ENCODE measurements at places on chromosomes 7 and 10.

GRCh38 chr10:83164156-83164555, 975.2 kb upstream of the GHITM start:
- no peak for DNase-seq

GRCh38 chr10:100969187-100970075, at the start of gene SEMA4G:
TSS of gene SEMA4G (plus strand) at chr10:100969504. CDS start at chr10:100972913, 3,409 bp downstream.
- DNase-seq: peak; percentile 42

DNA sequence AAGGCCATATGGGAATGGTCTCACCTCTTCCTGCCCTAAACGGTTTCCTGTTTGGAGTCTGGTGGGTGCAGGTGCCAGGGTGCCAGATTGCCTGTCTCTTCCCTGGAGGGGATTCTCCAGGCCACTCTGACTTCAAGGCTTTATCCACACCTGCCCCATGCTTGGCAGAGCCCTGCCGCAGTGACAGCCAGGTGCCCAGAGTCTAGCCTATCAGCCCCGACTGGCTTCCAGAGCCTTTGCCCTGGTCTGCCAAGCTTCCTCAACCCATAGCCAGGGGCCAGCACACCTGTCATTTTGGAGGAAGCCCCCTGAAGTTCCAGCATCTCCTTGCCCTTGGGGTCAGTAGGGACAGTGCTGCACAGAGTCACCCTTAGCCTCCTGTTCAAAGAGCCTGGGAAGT, 21.6 kb downstream of the TBATA start:
- DNase-seq: no peak

GRCh38 chr10:99394256-99394655, 36.2 kb downstream of the GOT1 start:
- no peak for DNase-seq

GRCh38 chr7:73638911-73639310, 14.6 kb upstream of the MLXIPL start:
- no peak for DNase-seq

DNA sequence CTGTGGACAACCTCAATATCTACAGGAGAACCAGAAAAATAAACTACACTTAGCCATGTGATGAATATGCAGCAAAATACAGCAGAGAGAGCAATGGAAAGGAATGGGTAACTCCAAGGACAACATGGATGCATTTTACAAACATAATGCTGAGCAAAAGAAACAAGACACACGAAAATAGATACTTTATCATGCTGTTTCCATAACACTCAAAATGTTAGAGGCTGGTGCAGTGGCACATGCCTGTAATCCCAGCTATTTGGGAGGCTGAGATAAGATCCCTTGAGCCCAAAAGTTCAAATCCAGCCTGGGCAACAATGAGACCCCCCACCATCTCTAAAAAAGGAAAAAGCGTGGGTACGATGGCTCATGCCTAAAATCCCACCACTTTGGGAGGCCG, 8.3 kb downstream of the BCL7B start:
- DNase-seq: no peak

GRCh38 chr10:70183304-70183703, 13.0 kb upstream of the SAR1A start:
- DNase-seq: no peak

- DNase-seq: no peak
Observed at GRCh38 chr7:99844328-99844727, 16.5 kb downstream of the CYP3A43 start.

DNA sequence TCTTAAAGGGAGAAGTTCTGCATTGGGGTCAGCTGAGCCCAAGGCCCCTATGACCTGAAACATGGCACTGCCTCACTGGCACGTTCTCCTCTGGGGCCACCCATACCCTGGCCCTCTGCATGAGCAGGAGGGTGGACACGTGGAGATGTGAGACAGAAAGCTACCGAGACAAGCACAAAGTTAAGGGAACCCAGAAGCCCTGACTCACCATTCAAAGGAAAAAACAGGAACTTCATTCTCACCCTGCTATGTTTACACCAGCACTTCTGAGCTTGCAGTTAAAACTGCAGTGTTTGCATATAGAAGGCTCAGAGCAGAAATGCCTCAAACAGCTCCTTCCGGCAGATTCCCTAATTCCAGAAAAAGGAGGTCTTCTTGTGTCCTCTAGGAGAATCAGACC, 41.7 kb downstream of the DENND11 start:
- DNase-seq: no peak

GRCh38 chr10:91420868-91421267, 10.7 kb downstream of the HECTD2 start:
- DNase-seq: no peak

- DNase-seq: no peak
Observed at GRCh38 chr10:102111276-102111675, 8.9 kb downstream of the LDB1 start.

GRCh38 chr10:96598846-96599245, 12.0 kb upstream of the TM9SF3 start:
- DNase-seq: no peak

GRCh38 chr10:94005050-94005449, 11.3 kb downstream of the PLCE1 start:
- no peak for DNase-seq

DNA sequence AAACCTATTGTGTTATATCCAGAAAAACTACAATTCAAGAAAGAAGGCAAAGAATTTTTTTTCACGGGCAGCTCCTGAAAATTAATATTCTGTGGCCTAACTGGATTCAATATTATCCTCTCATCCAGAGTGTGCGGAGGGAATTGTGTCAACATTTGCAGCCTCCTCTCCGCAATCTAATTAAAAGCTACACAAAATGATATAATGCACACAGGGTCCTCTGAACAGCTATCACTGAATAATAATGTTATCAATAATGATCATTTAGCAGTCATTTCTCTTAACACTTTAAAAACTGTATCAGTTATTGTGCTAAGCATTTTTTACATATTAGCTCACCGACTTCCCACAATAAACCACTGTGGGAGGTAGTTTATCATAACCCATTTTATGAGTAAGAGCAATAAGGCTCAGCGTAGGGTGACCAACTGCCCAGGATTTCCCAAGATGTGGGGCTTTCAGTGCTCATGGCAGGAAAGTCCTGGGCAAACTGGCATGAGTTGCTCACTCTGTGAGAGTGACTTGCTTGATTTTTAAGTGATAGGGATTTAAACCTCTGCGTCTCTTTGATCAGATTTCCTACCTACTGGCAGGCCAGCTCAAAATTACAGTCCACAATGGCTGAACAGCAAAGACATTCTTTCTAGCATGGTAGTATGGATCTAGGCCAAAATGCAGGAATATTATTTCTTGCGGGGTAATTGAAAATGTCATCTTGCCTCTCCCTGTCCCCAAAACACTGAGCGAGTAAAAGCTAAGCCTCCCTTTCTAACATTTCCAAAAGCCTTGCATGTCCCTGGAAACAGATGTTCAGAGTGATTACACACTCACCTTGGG, 65.7 kb downstream of the AOAH start:
- no peak for DNase-seq

GRCh38 chr10:100650693-100651092, 94.7 kb upstream of the PAX2 start:
- DNase-seq: no peak

GRCh38 chr7:7862393-7862792, 106.2 kb upstream of the GLCCI1 start:
- no peak for DNase-seq

GRCh38 chr10:32949221-32949678, 8.8 kb downstream of the ITGB1 start:
- DNase-seq: no peak

GRCh38 chr7:102295346-102296178, 8.9 kb downstream of the SH2B2 start:
- no peak for DNase-seq

DNA sequence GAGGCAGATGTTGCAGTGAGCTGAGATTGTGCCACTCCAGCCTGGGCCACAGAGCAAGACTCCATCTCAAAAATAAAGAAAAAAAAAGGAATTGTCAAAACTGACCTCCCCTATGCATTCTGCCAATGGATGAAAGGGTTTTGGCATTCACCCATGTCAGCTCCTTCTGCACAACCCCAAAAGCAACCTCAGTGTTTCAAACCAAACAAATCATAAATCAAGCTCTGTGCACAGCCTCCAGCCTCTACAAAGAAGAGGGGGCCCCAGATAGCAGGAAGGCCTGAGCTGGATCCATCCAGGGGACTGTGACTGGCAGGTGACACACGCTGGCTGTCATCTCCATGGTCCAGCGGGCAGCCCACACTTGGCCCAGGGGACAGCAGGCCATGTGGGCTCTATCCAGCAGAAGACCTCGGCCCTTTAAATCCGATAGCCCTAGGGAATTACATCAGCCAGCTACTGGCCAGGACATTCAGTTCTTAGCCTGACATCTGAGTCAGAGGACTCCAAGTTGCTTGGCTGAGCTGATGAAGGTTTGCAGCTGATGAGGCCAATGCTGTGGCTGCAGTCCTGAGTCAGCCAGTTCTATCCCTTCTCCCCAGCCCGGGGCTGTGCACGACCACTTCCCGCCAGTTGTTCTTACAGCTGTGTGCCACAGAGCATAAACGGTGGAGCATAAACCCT, 52.0 kb upstream of the FIGNL1 start:
- no peak for DNase-seq

DNA sequence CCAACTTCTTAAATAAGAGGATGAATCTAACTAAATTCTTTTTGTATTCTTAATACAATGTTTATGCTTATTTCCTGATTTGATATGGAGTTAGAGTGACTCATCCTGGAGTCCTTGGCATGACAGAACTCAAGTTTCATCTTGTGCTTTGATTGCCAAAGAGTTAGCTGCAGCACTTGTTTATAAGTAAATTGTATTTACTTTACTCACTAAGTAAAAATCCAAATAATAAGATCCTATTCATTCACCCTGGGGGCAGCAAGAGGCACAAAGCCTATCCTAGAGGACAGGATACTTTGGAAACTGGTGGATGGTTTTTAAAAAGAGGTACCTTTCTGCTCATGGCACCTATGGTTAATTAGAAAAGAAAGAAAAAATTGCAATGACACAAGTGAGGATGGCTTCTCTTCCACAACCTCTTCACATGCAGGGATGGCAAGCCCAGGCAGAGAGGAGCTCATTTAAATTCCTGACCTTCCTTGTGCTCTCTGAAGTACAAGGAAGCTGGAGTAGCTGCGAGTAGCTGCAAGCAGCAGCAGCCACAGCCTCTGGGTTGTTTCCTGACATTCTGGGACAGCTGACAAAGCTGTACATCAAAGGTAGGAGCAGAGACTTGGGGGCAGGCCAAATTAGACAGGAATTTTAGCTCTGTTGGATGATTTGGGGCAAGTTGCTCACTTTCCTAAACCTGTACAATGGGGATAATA, 28.5 kb upstream of the CROT start:
- DNase-seq: no peak

- no peak for DNase-seq
Observed at GRCh38 chr10:42952349-42952748, 124.5 kb upstream of the RET start.

GRCh38 chr10:3827266-3827665, 42.3 kb upstream of the KLF6 start:
- DNase-seq: no peak

GRCh38 chr10:88896372-88896993, 16.4 kb downstream of the STAMBPL1 start:
- DNase-seq: no peak

DNA sequence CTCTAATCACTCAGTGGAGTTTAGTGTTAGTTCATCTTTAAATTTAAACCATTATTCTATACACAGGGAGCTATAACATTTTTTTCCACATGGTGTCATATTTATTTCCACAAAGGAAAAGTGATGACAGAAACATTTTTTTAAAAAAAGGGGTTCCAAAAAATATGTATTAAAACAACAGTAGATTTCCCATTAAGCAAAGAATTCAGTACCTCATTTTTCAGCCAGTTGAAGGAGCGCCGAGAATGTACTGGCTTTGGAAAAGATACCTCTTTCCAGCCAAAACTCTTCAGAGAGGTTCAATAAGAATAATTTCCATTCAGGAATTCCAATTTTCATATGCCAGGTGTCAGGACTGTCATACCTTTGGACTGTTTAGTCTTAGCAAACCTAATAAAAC, 250.5 kb upstream of the MEOX2 start:
- DNase-seq: no peak

DNA sequence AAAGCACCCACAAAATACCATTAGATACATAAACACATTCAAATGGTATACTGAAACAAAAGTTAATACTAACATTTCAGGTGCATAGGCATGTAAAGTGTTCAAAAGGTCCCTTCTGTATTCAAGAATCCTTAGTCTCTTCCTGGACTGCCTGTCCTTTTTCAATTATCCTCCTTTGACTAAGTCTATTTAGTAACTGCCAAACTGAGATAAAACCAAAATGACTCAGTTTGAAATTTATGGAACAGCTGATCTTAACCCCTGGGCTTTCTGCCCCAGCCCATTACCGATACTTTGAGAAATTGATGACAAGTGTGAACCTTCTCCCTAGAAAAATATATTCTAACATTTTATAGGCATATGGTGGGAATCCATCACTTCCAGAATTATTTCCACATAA, 5.4 kb downstream of the EPC1 start:
- no peak for DNase-seq

- no peak for DNase-seq
Observed at GRCh38 chr10:29622382-29622922, 12.3 kb downstream of the SVIL start.

DNA sequence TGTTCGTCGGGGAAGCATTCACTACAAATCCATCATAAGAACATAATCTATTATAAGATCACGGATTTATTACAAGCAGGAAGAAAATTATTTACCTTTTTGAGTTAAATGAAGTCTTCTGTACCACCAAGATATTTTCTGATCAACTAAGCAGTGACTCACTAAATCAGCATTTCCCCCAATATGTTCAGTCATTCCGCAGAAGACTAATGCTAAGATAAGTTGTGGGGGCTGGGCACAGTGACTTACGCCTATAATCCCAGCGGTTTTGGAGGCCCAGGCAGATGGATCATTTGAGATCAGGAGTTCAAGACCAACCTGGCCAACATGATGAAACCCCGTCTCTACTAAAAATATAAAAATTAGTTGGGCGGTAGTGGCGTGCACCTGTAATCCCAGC, 144.2 kb upstream of the EGR2 start:
- no peak for DNase-seq

DNA sequence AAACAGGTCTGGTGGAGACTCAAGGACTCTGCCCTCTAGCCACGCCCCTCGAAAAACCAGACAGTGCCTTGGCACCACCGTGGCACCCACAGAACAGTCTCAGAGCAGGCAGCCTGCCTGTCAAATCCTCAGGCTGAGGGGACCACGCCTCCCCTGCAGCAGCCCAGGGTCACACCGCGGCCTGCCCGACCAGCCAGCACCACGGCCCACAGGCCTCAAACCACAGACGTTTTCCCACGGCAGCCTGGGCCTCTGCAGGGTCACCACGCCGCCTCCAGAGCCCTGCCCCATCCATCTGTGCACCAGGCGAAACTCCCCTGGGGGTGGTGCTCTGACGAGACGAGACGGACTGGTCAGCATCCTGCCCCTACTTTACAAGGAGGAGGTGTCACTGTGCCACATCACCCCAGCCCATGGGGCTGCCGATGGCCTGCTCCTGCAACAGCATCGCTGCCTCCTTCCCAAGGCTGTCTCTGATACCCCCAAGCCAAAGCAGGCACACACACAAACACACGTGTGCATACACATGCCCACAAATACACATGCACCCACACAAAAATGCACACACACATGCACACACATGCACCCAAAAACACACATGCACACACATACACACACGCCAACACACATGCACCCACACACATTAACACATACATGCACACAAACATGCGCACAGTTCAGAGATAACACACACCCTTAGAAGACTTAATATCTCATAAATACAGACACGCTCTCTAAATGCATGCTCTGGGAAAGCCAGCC, 24.6 kb downstream of the PAPOLB start:
- DNase-seq: no peak
